ENCODE measurements at places on chromosomes 5 and 9.

- DNase-seq: no peak
Measured at GRCh38 chr9:97860451-97861147, 7.6 kb downstream of the FOXE1 start.

DNA sequence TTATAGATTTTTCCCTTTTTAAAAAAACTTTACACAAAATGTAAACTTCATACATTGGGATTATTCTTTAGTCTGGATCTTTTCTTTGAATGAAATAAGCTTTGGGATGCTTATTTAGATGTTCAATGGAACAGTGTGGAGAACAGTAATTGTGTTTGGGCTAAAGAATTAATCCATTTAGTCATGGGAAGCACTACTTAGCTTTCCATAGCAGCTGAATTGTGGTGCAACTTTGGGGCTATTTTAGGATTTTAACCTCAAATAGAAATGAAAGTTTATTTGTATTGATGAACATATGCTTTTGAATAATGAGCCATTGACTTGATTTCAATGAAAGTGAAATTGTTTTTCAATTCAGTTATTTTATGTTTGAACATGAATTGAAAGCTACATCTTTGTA lies 72.4 kb downstream of the ZCCHC7 start:
- DNase-seq: no peak

- no peak for DNase-seq
Measured at GRCh38 chr9:128136816-128137793, 9.6 kb upstream of the PTGES2 start.

DNA sequence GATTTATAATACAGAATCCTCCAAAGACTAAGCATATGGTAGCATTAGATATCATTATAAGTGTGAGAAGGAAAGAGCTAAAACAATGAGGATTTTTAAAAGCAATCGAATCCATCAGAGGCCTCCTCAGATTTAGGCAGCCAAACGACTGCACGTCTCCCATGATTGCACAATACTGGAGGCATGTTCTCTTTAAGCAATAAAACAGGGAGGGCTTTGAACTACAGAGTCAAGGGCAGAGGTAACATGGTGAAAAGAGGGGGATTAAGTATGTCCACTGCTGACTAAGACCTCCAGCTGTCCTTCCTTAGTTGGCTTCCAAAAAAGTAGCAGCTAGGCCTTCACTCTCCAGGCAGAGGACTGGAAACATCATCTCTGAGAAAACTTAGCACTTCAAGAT lies 298.7 kb upstream of the RGMB start:
- peak; percentile 67 for DNase-seq

DNA sequence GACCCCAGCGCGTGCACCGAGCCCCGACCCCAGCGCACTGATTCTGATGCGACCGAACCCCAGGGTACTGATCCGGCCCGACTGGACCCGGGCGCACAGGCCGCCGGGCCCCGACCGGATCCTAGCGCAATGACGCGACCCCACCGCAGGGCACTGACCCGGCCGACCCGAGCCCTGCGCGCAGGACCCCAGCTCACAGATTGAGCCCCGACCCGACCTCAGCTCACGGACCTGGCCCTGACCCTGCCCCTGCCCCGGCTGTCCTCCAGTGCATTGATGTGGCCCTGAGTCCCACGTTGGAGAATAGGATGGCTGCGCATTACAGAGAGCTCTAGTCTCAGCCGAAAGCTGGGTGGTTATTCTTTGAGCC lies 438 bp downstream of the TRIP13 start:
- no peak for DNase-seq

GRCh38 chr9:27427272-27427643 lies 96.8 kb upstream of the IFNK start:
- DNase-seq: no peak

Measured in muscle of leg (tissue), 16 donors.